ENCODE measurements at places on chromosomes 2 and 18.

DNA sequence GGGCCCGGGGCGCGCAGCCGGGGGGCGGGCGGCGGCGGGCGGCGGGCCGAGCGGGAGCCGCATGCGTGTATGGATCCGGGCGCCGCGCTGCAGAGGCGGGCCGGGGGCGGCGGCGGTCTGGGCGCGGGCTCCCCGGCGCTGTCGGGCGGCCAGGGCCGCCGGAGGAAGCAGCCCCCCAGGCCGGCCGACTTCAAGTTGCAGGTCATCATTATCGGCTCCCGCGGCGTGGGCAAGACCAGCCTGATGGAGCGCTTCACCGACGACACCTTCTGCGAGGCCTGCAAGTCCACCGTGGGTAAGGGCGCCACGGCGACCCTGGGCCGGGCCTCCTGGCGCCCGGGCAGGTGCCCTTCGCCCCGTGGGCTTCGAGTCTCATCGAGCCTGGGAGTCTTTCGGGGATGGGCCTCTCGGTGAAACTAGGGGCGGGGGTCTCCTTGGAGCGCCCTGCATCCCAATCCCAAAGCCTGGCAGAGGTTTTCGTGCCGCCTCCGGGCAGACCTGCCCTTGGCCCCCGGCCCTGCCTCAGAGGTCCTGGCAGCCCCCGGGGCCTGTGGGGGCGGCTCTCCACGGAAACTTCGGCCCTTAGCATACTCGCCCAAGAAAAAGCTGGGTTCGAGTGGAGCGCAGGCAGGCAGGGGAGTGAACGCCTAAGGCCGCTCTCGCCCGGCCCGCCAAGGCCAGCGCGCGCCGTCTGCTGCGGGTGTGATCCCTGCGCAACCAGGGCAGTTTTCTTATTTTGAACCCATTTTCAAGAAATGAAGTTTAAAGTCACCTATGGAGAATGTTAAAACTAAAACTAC, 622 bp downstream of the RAB12 start:
- peak overlapping the region; percentile 94 for H3K4me3 ChIP-seq
- peaks cover 53% of the 10 kb centered on the region for H3K4me1 ChIP-seq
- no peaks in the 10 kb centered on the region for H3K27me3 ChIP-seq
- peak; percentile 29 for DNase-seq
- peaks cover 20% of the 10 kb centered on the region for H3K36me3 ChIP-seq

DNA sequence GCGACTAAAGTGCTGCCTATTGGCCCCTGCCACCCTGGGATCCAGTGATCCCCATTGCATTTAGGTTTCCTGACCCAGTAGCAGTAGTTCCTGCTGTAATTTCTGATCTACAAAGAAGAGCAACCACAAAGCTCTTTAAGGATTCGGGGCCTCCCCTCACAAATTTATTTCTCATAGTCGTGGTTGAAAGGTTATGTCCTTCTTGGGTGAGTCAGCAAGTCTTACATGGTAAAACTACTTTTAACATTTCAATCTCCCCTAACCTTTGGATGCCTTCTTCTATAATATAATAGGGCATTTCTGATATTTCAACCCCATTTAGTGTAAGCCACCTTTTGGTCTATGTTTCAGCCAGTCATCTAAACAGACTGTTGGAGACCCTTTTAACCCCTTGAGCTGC, 14.9 kb downstream of the PIKFYVE start:
- DNase-seq, result no peak
- no peak overlapping the region for H3K4me3 ChIP-seq
- H3K4me1 ChIP-seq, result peaks cover 23% of the 10 kb centered on the region
- peaks cover 58% of the 10 kb centered on the region for H3K36me3 ChIP-seq
- H3K27me3 ChIP-seq, result no peaks in the 10 kb centered on the region
- H3K27ac ChIP-seq, result no peak overlapping the region

- no peak for DNase-seq
- H3K36me3 ChIP-seq, result peaks cover 39% of the 10 kb centered on the region
- no peaks in the 10 kb centered on the region for H3K27me3 ChIP-seq
- peak overlapping the region; percentile 87 for H3K4me3 ChIP-seq
Observed at GRCh38 chr2:39121523-39122063, 742 bp upstream of the SOS1 start.

DNA sequence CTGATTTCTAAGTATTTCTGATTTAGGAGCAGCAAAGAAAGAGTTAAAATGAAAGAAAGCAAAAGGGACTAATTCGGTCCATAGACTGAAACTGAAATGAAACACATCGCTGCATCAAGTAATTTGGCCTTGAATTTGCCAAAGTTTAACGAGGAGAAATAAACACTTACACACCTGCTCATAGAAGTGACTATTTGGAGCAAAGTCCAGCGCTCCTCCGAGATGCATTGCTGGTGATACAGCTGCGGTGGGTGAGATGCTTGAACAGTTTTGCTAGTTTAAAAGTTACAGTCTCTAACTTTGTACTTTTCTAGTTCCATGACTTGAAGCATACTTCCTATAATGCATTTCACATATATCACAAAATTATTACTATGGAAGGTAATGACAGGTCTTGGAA, 18.3 kb downstream of the GALR1 start:
- H3K4me1 ChIP-seq, result peaks cover 3% of the 10 kb centered on the region
- H3K36me3 ChIP-seq, result peaks cover 2% of the 10 kb centered on the region
- H3K27me3 ChIP-seq, result peaks cover 18% of the 10 kb centered on the region

- H3K27me3 ChIP-seq, result peaks cover 6% of the 10 kb centered on the region
- no peaks in the 10 kb centered on the region for H3K36me3 ChIP-seq
- no peak overlapping the region for H3K4me3 ChIP-seq
Observed at GRCh38 chr2:223083402-223084070, 31.5 kb downstream of the KCNE4 start.

- no peak overlapping the region for H3K27ac ChIP-seq
- no peaks in the 10 kb centered on the region for H3K4me1 ChIP-seq
- H3K27me3 ChIP-seq, result no peaks in the 10 kb centered on the region
- H3K4me3 ChIP-seq, result no peak overlapping the region
- no peak for DNase-seq
Observed at GRCh38 chr2:99939135-99939534, 203.3 kb downstream of the AFF3 start.

GRCh38 chr2:12739721-12740254, 23.1 kb downstream of the TRIB2 start:
- H3K27ac ChIP-seq, result no peak overlapping the region
- peaks cover 28% of the 10 kb centered on the region for H3K4me1 ChIP-seq
- no peaks in the 10 kb centered on the region for H3K27me3 ChIP-seq
- H3K4me3 ChIP-seq, result no peak overlapping the region

DNA sequence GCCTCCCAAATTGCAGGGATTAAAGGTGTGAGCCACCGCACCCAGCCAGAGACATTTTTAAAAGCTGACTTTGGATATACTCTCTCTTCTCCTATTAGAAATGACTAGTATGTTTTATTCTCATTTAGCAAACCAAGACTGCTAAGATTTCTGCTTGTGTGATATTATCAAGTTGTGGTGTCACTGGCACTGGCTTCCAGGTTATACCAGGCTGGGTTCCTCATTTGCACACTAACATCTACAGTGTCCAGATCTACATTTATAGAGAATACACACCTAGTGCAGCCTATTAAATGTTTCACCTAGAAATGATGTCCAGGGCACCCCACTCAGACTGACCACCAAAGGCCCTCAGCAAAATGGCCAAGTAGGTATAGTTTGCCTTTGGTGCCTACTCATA, 265.3 kb upstream of the STON1 start:
- no peak for DNase-seq
- H3K27ac ChIP-seq, result no peak overlapping the region
- H3K27me3 ChIP-seq, result no peaks in the 10 kb centered on the region
- peaks cover 2% of the 10 kb centered on the region for H3K36me3 ChIP-seq

- no peak for DNase-seq
- H3K4me3 ChIP-seq, result no peak overlapping the region
- no peak overlapping the region for H3K27ac ChIP-seq
- H3K27me3 ChIP-seq, result no peaks in the 10 kb centered on the region
- H3K4me1 ChIP-seq, result no peaks in the 10 kb centered on the region
- peaks cover 6% of the 10 kb centered on the region for H3K36me3 ChIP-seq
Observed at GRCh38 chr2:199972088-199972626, 16.8 kb downstream of the MAIP1 start.

DNA sequence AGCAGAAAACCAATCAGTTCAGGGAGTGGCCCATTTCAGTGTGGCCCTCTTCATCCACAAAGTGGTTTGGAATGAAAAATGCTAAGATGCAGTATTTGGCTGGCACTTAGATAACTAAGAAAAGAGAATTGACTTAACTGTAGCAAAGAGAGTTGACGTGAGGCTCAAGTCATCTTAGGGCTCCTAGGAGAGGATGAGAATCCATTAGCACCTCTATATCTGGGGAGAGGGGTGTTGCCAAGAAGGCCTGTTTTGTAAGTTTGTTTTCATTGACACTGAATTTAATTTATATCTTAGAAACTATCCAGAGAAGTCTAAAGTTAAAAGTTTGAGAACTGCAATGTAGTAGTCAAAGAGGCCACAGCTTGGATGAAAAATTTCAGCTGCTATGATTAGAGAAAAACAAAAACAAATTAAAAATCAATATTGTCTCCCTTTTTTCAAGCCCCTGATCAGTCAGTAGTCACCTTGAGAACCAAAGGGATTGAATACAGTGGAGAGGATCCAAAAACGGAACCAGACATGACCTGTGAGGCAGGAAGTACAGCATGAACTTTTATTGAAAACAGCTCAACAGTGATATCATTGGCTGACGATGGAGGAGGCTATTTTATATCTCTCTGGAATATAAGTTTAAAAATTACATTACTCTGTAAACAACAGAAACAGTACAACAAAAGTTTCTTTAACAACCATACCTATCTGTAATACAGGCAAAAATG, 52.7 kb downstream of the PHLPP1 start:
- H3K4me1 ChIP-seq, result peaks cover 25% of the 10 kb centered on the region
- no peak for DNase-seq
- H3K36me3 ChIP-seq, result peaks cover 6% of the 10 kb centered on the region
- no peaks in the 10 kb centered on the region for H3K27me3 ChIP-seq
- H3K27ac ChIP-seq, result no peak overlapping the region

- H3K36me3 ChIP-seq, result peaks cover 4% of the 10 kb centered on the region
- no peak for DNase-seq
- H3K4me1 ChIP-seq, result no peaks in the 10 kb centered on the region
- H3K27me3 ChIP-seq, result no peaks in the 10 kb centered on the region
- no peak overlapping the region for H3K4me3 ChIP-seq
- no peak overlapping the region for H3K27ac ChIP-seq
Observed at GRCh38 chr2:20612925-20613916, 37.7 kb downstream of the HS1BP3 start.

- peaks cover 96% of the 10 kb centered on the region for H3K27me3 ChIP-seq
- peaks cover 20% of the 10 kb centered on the region for H3K4me1 ChIP-seq
- H3K36me3 ChIP-seq, result no peaks in the 10 kb centered on the region
- H3K27ac ChIP-seq, result no peak overlapping the region
- DNase-seq, result no peak
Observed at GRCh38 chr2:176178757-176179295, 9.6 kb upstream of the HOXD1 start.

- H3K27me3 ChIP-seq, result no peaks in the 10 kb centered on the region
- DNase-seq, result peak; percentile 62
- H3K27ac ChIP-seq, result peak overlapping the region; percentile 99
- H3K4me1 ChIP-seq, result peaks cover 51% of the 10 kb centered on the region
Observed at GRCh38 chr2:84938194-84938879, 32.6 kb upstream of the KCMF1 start.

GRCh38 chr2:110800611-110801402, 68.4 kb downstream of the ACOXL start:
- no peak for DNase-seq
- H3K27ac ChIP-seq, result no peak overlapping the region
- H3K27me3 ChIP-seq, result peaks cover 53% of the 10 kb centered on the region
- H3K36me3 ChIP-seq, result no peaks in the 10 kb centered on the region
- H3K4me1 ChIP-seq, result peaks cover 13% of the 10 kb centered on the region
- H3K4me3 ChIP-seq, result no peak overlapping the region

DNA sequence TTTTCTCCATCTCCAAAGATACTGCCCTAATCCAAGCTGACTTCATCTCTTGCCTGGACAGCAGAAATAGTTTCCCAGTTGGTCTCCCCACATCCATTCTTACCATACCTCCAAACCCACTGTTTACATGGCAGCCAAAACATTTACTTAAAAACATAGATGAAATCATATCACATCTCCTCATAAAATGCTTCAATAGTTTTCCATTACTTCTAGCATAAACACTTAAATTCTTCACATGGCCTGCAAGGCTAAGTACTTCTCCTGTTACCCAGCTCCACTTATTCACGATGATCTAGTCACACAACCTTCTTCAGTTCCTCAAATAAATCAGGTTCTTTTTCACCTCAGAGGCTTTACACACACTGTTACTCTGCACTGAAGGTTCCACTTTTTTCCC, 185.8 kb upstream of the ACVR2A start:
- H3K27me3 ChIP-seq, result no peaks in the 10 kb centered on the region
- no peak for DNase-seq
- H3K36me3 ChIP-seq, result no peaks in the 10 kb centered on the region
- H3K27ac ChIP-seq, result no peak overlapping the region
- H3K4me1 ChIP-seq, result peaks cover 14% of the 10 kb centered on the region
- no peak overlapping the region for H3K4me3 ChIP-seq

DNA sequence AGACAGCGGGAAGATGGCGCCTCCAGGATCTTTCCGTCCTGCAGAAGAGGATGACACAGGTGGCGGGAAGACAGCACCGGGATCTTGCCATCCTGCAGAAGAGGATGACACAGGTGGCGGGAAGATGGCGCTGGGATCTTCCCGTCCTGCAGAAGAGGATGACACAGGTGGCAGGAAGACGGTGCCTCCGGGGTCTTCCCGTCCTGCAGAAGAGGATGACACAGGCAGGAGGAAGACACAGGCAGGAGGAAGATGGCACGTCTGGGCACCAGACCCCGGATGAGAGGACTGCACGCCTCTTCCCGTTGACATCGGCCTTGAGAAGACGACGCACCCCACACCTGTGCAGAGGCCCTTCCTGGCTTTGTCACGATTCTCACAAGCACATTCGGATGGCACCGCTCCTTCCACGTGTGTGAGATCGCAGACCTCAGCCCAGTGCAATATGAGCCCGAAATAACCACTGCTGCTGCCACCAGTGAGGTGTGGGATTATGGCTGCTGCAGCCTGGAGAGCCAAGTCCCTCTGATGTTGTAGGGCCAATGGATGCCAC, 79.4 kb upstream of the SNTG2 start:
- H3K4me1 ChIP-seq, result no peaks in the 10 kb centered on the region
- no peaks in the 10 kb centered on the region for H3K36me3 ChIP-seq
- DNase-seq, result no peak
- no peak overlapping the region for H3K27ac ChIP-seq
- H3K27me3 ChIP-seq, result peaks cover 33% of the 10 kb centered on the region
